ENCODE measurements at places on chromosomes 7 and 10.

DNA sequence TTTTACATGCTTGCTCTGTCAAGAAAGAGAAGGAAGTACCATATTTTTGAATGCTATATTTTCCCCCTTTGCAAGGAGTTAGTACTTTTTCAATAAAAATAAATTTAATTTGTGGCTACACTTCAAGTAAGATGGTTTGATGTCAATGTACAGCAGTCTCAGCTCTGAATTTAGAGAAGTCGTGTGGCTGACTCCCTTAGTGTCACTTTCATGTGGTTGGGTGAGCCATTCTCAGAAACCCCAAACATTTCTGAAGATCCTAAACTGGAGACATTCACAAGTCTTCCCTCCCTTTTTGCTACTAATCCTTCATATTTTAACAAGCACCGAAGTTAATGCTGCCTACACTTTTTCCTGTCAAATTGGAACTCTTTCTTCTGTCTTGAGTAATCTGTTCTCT, 244.4 kb downstream of the DYNC1I1 start:
- no peak for DNase-seq

GRCh38 chr7:55279080-55279845, 85.9 kb upstream of the LANCL2 start:
- no peak for DNase-seq

DNA sequence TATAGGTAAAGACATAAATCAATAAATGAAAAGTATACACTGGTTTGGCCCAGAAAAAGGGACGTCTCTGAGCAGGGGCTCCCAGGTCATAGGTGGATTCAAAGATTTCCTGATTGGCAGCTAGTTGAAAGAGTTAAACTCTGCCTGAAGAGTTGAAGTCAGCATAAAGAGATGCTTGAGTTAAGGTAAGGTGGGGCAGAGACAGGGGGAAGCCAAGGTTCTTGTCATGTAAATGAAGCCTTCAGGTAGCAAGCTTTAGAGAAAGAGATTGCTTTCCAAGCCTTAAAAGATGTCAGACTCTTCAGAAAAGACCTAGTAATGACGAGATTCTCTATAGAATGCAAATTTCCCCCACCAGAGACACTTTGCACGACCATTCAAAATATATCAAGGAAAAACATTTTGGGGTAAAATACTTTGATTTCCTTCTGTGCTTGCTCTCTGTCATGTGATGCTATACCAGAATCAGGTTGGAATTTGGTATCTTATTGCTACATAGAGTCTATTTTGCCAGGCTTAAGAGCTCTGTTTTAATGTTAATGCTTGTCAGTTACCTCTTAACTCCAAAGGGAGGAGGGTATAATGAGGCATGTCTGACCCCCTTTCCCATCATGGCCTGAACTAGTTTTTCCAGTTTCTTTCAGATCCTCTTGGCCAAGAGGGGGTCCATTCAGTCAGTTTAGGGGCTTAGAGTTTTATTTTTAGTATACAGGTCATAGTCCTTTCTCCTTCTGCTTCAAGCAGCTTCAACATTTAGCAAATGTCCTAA, 429.6 kb downstream of the ADRA2A start:
- no peak for DNase-seq

DNA sequence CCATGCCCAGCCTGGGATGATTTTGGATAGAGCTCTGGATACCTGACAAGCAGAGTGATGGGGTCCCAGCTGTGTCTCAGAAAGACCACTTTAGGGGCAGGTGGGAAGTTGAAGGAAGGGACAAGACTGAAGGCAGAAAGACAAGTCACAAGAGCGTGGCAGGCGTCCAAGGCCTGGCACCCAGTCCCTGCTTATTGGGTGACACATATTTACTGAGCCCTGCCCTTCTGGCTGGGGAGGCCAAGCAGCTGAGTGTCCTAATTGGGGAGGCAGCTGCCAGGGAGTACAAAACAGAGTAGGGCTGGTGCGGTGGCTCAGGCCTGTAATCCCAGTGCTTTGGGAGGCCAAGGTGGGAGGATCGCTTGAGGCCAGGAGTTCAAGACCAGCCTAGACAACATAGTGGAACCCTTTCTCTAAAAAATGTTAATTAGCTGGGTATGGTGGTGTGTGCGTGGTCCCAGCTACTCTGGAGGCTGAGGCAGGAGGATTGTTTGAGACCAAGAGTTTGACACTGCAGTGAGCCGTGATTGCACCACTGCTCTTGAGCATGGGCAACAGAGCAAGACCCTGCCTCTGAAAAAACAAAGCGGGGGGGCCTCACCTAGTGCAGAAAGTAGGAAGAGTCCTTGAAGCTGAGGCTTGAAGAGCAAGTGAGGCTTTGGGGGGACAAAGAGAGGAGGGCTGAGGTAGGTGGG, 53.0 kb upstream of the GTF2I start:
- no peak for DNase-seq

- no peak for DNase-seq
Measured at GRCh38 chr10:78327778-78328591, 294.3 kb downstream of the RPS24 start.

- DNase-seq: no peak
Measured at GRCh38 chr7:223118-223800, 30.9 kb downstream of the FAM20C start.

DNA sequence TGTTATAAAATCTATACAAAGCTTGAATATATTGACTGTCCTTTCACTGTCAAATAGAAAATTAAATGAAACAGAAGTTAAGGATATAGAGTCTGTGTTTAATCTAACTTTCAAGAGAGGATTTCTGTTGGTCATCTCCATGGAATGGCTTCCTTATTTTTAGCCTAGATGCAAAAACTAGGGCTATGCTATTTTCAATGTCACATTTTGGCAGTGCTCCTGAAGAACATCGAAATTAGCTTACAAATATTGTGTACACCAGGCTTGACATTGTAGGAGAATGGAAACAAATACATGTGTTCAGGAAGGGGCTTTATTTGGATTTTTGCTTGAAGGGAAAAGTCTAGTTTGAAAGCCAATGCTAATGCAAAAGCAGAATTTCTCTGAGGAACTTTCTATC, 295.4 kb downstream of the CDK14 start:
- no peak for DNase-seq

GRCh38 chr7:151756076-151756731, 120.7 kb downstream of the PRKAG2 start:
- peak; percentile 55 for DNase-seq

Data from stimulated activated CD4-positive, alpha-beta T cell treated with anti-CD3 and anti-CD28 coated beads, Interleukin-4, amount 100 ng/mL, for 1 hour (primary cell).